Calu3 (cell line): ENCODE measurements at places on chromosomes 1 and 21. TPM values are rescaled to one million over a fixed set of nuclear protein-coding genes. Genes with fewer than 3 reads are reported as not detected.

Gene SLC37A1
- total RNA-seq, result 24.9 and 30.9 TPM in 2 replicates

DNA sequence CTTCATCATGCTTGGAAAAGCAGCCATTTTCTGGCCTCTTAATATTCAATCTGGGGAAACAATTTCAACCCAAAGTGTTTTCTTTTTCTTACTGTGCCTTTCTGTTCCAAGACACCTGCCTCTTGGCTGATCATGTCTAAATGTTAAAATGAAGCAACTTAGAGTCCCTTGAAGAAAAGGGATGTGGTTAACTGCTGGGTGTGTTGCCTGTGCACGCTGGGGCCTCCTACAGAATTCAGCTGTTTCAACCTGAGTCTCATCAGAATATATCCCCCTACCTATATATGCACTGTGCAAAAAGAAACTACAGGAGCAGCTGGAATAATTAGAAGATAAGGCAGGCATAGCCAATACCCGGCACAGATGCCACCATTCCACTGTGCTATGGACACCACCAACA, 222.0 kb downstream of the OMA1 start:
- H3K27me3 ChIP-seq, result no peaks in the 10 kb centered on the region
- no peak for DNase-seq
- H3K27ac ChIP-seq, result no peak overlapping the region

DNA sequence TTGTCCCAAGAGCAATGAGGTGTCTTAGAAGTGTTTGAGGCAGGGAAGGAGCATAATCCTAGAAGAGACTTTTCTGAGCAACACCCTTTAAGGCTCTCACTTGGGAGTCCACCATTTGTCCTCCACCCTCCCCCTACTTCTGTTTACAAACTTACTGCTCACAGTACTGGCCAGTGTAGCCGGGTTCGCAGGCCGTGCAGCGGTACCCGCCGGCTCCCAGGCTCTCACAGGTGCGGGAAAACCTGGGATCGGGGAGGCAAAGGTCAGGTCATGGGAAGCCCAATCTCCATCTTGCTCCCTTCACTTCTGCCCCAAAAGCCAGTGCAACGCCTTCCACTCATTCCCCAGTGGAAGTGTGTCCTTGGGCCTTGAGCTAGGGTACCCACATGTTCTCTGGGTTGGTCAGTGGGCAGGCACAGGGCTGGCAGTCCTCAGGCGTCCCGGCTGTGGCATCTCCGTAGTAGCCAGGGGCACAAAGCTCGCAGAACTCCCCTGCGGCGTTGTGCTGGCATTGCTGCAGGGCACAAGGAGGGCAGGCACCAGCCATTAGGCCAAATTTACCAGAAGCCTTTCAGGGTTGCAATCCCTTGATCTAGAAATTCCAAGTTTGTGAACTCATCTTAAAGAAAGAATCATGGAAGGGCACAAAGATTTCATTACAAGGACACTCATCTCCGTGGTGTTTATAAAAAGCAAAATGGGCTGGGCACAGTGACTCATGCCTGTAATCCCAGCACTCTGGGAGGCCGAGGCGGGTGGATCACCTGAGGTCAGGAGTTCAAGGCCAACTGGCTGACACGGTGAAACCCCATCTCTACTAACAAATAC, 49.8 kb downstream of the LDLRAD2 start:
- H3K36me3 ChIP-seq, result peaks cover 82% of the 10 kb centered on the region
- H3K27me3 ChIP-seq, result no peaks in the 10 kb centered on the region
- DNase-seq, result no peak
- no peak overlapping the region for H3K27ac ChIP-seq

GRCh38 chr1:41394959-41395956, 34.0 kb downstream of the FOXO6 start:
- peaks cover 56% of the 10 kb centered on the region for H3K27me3 ChIP-seq
- H3K4me1 ChIP-seq, result no peaks in the 10 kb centered on the region
- H3K36me3 ChIP-seq, result no peaks in the 10 kb centered on the region
- no peak overlapping the region for H3K27ac ChIP-seq
- DNase-seq, result no peak

DNA sequence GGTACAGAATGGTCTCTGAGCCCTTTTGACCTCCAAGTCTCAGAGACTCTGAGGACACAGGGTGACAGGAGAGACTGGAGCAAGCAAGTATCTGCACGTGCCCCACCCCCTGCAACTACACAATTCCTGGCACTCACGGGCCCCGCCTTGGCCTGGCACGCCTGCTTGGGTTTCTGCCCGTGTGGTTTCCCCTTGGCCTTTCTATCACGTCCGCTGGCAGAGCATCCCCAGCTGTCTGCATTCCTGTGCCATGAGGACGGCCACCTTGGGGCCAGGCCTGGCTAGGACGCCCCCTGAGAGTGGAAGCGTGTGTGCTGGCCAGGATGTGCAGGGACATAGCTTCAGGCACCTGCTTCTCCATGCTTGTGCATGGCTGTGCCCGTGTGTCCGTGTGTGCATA, 14.3 kb upstream of the EDN2 start:
- H3K4me3 ChIP-seq, result no peak overlapping the region
- H3K36me3 ChIP-seq, result peaks cover 26% of the 10 kb centered on the region
- peak; percentile 80 for DNase-seq
- no peaks in the 10 kb centered on the region for H3K27me3 ChIP-seq

DNA sequence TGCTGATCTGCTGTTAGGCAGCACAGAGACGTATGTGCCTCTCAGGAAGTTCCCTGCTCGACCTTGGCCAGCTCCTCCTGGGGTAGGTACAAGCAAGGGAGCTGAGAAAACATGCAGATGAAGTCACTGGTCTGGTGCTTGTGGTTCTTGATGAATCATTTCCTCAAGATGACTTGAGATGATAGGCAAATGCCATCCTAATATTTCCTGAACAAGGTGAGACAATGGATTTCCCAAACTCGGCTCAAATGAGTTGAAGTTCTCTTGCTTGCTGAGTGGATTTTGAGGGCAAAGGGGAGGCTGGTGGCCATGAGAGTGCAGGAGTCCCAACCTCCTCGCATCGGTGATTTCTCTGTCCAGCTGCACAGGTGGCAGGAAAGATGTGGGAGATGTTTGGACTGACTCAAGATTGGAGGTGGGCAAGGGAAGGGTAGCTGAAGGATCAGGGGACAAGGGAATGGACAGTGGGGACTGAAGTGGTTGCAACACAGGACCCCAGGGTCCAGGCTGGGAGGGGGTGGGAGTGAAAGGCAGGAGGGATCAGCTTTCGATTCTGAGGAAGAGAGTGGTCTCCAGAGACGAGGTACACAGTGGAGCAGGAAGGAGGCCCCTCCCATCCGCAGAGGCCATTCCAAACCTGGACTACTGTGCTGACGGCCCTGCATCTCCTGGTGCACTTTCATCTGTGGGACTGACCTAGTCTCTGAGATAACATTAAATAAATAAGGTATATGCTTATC, 63.9 kb downstream of the CAPN2 start:
- H3K4me1 ChIP-seq, result peaks cover 40% of the 10 kb centered on the region
- peak; percentile 67 for DNase-seq
- no peaks in the 10 kb centered on the region for H3K27me3 ChIP-seq
- peak overlapping the region; percentile 15 for H3K4me3 ChIP-seq

Gene CATSPERE
- total RNA-seq, result 0.49 and 1.3 TPM in 2 replicates

DNA sequence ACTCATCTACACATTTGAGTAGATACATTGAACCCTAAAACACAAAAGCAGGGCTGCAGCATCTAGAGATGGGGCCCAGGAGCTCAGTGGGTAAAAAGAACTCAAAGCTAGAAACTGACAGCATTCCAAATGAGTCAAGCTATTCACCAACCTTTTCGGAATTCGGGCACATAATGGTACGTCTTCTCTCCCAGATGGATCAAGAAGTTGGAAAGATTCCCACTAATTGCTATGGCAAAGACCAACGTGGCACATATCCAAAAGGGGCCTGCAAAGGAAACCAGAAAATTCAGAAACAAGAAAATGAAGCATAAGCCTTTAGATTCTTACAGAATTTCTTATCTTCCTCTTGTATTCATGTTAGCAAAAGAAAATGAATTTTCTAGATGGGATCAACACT, 18.4 kb downstream of the YIPF1 start:
- H3K4me1 ChIP-seq, result no peaks in the 10 kb centered on the region
- DNase-seq, result no peak

DNA sequence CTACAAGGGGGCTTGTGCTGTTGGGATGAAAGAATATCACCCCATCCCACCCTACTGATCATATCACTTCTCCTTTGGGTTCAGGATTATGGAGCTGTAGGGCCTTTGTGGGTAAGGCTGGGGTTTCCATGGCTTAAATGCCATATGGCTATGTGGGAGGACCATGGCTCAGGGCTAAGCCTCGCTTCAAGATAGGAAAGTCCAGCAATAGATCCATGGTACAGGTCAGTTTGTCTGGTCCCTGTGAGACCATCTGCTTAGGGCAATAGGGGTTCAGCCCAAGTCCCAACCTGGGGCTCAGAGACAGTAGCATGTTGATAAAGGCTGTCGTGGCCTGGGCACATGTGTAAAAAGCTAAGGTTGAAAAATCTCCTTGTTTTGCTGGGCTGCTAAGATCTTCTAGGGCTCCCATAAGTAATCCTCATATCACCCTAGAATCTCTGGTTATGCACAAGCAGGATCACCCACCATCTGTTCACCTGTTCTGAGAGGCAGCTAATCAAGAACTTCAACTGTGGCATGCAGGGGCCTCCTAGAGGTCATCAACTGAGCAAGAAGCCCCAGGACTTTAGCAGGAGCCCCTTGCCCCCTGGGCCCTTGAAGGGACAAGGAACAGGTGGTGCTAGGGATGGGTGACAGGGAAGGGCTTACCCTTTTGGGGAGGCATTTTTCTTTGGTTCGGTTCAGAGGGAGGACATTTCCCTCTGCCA, 66.5 kb downstream of the UBE2T start:
- no peaks in the 10 kb centered on the region for H3K36me3 ChIP-seq
- no peak for DNase-seq
- H3K4me3 ChIP-seq, result no peak overlapping the region
- H3K27me3 ChIP-seq, result peaks cover 76% of the 10 kb centered on the region
- H3K27ac ChIP-seq, result no peak overlapping the region
- H3K4me1 ChIP-seq, result no peaks in the 10 kb centered on the region

GRCh38 chr1:22182715-22183114, 39.8 kb upstream of the WNT4 start:
- H3K4me1 ChIP-seq, result no peaks in the 10 kb centered on the region
- no peaks in the 10 kb centered on the region for H3K36me3 ChIP-seq
- H3K4me3 ChIP-seq, result no peak overlapping the region
- no peak overlapping the region for H3K27ac ChIP-seq
- DNase-seq, result no peak

DNA sequence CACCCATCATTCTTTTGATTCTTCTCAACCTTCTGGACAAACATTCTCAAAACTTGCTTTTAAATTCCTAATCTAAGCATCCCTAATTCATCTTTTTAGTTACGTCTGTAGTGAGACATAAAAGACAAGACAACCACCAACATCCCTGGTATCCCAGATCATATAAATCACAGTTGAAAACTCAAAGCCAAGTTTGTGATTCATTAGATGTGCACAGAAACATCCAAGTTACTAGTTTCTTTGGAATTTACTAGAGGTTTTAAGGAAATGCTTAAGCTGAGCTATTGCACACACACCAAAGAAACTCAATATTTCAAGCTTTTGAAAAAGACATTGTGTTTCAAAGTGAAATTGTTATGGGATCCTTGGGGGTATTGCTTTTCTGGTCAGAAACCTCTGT, 47.6 kb downstream of the ATP6V1G3 start:
- no peaks in the 10 kb centered on the region for H3K36me3 ChIP-seq
- H3K4me3 ChIP-seq, result no peak overlapping the region
- no peak overlapping the region for H3K27ac ChIP-seq
- no peaks in the 10 kb centered on the region for H3K27me3 ChIP-seq

DNA sequence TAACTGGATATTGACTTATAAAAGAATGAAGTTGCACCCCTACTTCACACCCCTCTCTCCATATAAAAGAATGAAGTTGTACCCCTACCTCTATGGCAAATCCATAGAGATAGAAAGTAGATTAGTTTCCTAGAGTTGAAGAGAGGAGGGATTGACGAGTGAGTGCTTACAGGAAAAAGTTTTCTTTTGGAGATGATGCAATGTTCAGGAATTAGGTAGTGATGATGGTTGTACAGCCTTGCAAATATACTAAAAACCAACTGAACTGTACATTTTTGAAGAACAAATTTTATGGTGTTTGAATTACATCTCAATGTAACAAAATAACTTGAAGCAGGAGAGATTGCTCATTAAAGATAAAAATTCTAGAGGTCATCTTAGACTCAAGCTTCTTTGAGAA, 272.9 kb downstream of the GPR52 start:
- H3K27me3 ChIP-seq, result no peaks in the 10 kb centered on the region
- H3K4me3 ChIP-seq, result no peak overlapping the region
- H3K36me3 ChIP-seq, result no peaks in the 10 kb centered on the region
- H3K27ac ChIP-seq, result no peak overlapping the region
- H3K4me1 ChIP-seq, result no peaks in the 10 kb centered on the region

DNA sequence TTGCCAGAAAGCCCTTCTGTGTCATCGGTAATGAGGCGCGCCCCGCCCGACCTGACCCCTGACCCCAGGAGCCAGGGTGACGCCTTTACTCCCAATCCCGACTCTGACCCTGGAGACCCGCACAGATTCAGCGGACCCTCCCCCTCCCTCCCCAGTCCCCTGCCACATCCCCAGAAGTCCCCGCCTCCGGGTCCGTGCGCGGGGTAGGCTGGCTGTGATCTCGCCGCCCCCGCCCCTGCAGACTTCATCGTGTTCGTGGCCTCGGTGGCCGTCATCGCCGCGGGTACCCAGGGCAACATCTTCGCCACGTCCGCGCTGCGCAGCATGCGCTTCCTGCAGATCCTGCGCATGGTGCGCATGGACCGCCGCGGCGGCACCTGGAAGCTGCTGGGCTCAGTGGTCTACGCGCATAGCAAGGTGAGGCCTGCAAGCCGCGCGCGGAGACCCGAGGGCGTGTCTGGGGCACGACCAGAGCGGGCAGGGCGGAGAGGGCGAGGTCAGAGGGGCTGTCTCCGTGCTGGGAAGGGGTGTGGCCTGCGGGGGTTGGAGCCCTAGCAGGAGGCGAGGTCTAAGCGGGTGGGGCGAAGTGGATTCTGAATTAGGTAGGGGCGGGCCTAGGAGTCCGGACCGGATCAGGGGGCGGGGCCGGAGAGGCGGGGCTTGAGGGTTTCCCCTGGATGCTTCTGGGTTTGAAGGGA, 34.8 kb downstream of the KCNQ4 start:
- peaks cover 22% of the 10 kb centered on the region for H3K27me3 ChIP-seq
- H3K4me3 ChIP-seq, result no peak overlapping the region
- H3K36me3 ChIP-seq, result no peaks in the 10 kb centered on the region
- no peak overlapping the region for H3K27ac ChIP-seq

DNA sequence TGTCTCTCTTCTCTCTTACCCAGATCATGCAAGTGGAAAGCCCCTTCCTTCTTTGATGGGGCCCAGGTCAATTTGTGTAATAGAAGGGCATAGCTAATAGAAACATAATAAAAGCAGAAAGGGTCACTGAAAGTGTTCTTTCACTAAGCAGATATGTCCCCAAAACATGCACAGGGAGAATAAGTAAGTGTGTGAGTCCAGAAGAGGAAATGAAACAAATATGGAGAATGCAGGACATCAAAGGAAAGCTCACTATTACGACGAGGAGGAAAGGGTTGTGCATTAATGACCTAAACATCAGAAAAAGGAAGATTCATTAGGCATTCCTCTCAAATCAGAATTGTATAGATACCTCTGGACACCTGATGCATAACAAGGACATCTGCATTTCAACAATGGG, 81.4 kb upstream of the SMYD2 start:
- H3K36me3 ChIP-seq, result no peaks in the 10 kb centered on the region
- peaks cover 70% of the 10 kb centered on the region for H3K27me3 ChIP-seq
- H3K27ac ChIP-seq, result no peak overlapping the region
- H3K4me1 ChIP-seq, result no peaks in the 10 kb centered on the region

Gene SLC30A2
- total RNA-seq, result not detected in 2 replicates

GRCh38 chr1:18299441-18300338, 181.0 kb upstream of the KLHDC7A start:
- DNase-seq, result peak; percentile 24
- H3K27me3 ChIP-seq, result peaks cover 43% of the 10 kb centered on the region
- no peaks in the 10 kb centered on the region for H3K36me3 ChIP-seq
- H3K27ac ChIP-seq, result no peak overlapping the region
- no peaks in the 10 kb centered on the region for H3K4me1 ChIP-seq
